ENCODE measurements at places on chromosomes 2 and 18. TPM values are rescaled to one million over a fixed set of nuclear protein-coding genes. Genes with fewer than 3 reads are reported as not detected.

ASXL2 gene
- polyA plus RNA-seq: 1.9 TPM

NEMP2 gene
- 0.61 TPM for polyA plus RNA-seq

ELAC1 gene
- polyA plus RNA-seq: 4.0 TPM

POTEI gene
- not detected for polyA plus RNA-seq

TMEM37 gene
- polyA plus RNA-seq: 4.0 TPM

All from esophagus (tissue), 2 donors.